Fibroblast of skin of right quadriceps (primary cell): ENCODE measurements at places on chromosomes 16 and 17.

GRCh38 chr16:31916056-31916488 is 42.5 kb downstream of the ZNF267 start:
- DNase-seq, result no peak

GRCh38 chr17:27348196-27348595 is 54.3 kb downstream of the WSB1 start:
- DNase-seq, result no peak

- no peak for DNase-seq
These were observed 31.3 kb downstream of the ZC3H18 start for GRCh38 chr16:88601313-88602036.

- peak; percentile 73 for DNase-seq
These were observed 722 bp upstream of the TIMP2 start for GRCh38 chr17:78925662-78926555.

DNA sequence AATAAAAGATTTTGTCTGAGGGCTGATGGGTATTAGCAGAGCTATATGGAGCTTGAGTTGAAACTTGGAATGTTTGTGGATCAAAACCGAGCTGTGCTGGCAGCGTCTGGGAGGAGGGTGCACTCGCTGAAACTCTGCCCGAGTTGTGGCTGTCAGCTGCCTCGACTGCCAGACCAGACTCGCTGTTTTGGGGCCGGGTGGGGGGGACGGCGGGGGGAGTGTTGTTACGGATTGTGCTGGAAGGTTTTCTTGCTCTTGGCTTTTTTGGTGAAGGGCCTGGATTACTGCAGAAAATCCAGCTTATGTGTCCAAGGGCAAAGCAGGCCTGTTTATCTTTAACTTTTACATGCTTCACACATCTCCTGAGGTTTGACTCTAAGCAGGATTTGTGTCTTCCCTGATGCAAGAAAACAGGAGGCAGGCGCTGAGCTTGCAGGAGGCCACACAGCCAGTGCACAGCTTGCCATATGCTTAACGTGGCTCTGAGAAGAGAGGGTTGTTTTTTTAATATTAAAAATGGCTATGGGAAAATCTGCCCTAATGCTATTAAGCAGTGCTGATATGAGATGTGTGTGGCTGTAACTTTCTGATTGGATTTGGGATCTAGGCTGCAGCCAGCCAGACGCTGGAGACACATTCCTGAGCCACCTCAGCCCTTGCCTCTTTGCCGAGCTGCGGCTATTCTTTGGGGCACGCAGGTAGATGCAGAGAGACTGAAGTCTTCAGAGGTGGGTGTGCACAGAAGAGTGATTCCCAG is 20.5 kb upstream of the RPTOR start:
- DNase-seq, result no peak

DNA sequence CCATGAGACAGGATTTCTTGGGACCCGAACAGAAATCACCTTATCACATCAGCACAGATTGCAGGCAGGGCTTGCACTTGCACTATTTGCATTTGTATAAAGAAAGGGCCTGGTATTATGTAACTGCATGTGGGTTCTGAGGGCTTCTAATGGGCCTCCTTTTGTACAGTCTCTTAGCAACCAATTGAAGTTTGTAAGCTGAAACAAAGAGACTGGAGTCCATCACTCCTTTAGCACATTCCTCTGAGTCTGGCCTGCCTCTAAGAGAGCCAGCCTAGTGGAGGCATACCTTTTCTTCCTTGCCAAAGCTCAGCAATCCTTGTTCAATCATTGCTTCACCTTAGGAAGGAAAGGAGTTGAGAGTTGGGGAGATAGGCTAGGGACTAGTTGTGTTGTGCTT is 387.1 kb downstream of the XYLT1 start:
- DNase-seq, result no peak

DNA sequence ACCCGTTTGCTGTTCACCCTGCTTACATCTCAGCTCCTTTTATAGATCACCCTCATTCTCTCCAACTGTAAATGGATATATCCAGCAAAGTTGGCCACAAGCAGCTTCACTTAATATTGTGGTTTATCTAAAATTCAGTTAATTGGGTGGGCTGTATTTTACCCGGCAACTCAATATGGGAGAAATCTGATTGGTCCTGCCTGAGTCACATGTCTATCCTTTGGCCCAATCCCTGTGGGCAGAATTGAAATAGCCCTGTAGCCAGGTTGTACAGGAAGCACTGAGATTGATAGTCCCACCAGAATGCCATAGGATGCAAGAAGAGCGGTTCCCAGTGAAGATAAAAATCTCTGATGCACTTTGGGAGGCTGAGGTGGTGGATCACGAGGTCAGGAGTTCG is 73.2 kb downstream of the AIPL1 start:
- DNase-seq, result no peak

- no peak for DNase-seq
These were observed 122.0 kb downstream of the CPPED1 start for GRCh38 chr16:12681653-12682052.

DNA sequence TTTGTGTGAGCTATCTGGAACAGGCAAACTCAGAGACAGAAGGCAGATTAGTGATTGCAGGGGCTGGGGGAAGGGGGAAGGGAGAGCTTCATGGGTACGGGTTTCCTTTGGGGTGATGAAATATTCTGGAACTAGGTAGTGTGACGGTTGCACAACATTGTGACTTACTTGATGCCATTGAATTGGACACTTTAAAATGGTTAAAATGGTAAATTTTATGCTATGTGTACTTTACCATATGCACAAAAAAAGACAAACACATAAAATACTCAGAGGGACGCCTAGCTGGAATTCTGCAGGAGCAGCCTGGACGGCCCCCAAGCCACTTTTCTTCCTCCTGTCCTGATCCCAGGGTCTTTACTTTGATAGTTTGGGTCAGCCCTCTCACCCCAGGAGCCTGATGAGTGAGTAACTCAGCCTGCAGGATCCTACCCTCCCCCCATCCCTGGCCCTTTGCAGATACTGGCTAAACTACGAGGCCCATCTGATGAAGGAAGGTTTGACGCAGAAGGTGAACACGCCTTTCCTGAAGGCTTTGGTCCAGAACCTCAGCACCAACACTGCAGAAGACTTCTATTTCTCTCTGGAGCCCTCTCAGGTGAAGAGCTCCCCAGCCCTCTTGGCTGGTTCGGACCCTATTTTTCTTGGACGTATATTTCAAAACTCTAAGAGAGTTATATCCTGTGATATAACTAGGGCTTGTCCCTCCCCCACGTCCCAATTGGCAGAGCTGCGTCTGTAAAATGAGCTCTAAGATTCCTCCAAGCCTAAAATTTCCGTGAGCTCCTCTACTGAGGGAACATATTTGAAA is 7.8 kb downstream of the ADGRG3 start:
- peak; percentile 11 for DNase-seq

DNA sequence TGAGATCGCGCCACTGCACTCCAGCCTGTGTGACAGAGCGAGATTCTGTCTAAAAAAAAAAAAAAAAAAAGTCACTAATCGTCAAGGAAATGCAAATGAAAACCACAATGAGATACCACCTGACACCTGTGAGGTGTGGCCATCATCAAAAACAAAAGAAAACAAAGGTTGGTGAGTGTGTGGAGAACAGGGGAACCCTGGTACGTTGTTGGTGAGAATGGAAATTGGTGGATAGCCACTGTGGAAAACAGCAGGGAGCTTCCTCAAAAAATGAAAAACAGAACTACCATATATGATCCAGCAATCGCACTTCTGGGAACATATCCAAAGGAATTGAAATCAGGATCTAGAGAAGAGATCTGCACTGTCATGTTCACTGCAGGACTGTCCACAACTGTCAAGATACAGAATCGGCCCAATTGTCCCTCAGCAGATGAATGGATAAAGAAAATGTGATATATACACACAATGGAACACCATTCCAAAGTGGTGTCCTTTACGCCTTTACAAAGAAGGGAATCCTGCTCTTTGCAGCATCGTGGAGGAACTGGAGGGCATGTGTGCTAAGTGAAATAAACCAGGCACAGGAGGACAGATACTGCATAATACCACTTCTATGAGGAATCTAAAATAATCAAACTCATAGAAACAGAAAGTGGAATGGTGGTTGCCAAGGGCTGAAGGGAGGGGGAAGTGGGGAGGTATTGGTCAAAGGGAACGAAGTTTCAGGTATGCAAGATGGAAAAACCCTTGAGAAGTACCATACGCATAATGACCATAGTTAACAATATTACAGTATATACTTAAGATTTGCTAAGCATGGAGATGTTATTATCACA is 63.5 kb upstream of the PLCG2 start:
- no peak for DNase-seq

- DNase-seq, result no peak
These were observed 3.7 kb downstream of the STARD3 start for GRCh38 chr17:39640591-39641031.

GRCh38 chr16:83799336-83799735 is 8.4 kb upstream of the HSBP1 start:
- DNase-seq, result no peak

- peak; percentile 97 for DNase-seq
These were observed 35.1 kb upstream of the CDRT4 start for GRCh38 chr17:15502369-15503112.

DNA sequence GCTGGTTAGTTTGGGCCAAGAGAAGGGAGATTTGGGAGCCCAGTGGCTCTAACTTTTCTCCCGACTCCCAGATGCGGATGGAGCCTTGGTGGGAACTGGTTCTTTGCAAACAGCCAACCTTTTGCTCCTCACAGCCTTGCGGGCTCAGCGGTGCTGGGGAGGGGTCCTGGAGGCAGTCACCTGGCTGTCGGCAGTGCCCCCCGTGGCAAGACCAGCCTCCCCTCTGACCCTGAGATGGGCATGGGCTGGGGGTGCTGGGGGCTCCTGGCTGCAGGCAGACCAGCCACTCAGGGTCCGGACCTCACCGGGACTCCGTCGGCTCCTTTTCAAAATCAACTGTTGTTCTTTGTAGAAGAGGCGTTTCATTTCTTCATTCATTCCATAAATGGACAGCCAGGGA is 21.7 kb upstream of the GSE1 start:
- no peak for DNase-seq

DNA sequence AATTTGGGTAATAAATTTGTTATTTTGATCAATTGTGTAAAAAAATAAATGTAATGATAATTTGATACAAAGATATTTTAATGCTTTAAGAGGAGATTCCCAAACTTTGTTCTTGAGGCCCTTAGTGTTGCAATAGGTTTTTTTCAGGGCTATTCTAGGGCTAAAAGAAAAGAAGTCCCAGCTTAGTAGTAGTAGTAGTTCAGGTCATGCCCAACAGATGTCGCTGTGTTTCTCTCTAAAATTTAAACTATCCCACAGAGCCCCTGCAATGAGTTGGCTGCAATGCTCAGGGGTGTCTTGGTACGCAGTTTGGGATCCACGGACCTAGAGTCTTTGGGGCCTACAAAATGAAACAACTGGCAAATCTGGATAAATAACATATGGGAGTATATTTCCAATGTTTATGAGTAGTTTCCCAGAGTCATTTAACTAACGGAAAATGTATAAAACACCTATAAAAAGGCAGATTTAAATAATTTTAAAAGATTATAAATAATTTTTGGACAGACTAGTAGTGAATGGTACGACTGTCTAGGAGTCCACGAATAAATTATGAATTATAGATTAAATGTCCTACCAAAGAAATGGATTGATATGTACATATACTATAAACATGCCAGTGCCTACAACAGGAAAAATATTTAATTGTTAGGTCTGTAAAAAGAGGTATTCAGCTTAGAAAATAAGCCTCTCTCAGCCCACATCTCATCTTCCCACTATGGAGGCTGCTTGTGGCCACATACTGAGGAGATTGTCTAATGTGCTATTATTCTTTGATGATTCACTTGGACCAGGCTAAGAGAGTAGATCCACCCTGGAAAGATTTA is 228.5 kb upstream of the PMFBP1 start:
- DNase-seq, result peak; percentile 66

DNA sequence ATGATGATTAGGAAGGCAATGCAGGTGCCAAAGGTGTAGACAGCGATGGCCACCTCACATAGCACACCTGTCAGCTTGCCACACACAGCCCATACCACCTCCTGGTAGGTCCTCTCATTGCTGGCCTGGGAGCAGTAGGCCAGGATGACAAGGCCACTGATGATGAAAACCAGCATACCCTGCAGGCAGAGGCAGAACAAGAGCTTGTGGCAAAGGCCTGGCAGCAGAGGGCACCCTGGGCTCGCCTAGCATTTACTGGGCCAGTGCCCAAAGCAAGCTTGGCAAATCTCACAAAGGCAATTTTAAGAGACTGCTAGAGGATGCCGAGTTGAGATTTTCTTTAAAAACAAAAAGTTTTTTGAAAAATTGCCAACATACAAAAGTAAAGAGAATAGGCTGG is 5.9 kb downstream of the SLC38A7 start:
- DNase-seq, result no peak

DNA sequence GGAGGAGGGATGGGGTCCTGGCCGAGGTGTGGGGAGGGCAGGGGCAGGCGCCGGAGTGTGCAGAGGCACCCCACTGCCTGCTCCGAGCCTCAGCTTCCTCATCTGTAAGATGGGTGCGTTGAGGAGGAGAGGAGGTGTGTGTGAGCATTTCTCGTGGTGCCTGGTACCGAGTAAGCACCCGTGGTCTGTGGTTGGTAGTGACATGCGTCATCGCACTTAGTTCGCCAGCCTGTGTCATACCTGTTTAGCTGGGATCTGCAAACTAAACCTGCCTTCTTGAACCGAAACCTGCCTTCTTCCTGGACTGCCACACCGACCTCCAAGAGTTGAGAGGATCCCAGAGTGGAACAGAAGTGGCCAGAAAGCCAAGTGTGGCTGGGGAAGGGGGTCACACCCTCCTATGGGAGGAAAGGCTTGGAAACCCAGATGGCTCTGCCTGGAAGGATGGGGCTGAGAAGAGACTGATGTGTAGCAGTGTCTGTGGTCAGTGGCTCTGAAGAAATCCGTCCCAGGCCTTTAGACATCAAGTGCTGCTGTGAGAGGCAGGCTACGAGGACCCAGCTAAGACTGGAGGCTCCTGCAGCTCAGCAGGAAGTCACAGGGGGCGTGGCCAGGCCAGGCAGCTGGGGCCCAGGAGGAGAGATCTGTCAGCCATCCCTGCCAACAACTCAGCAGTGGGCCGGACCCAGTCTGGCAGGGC is 162.6 kb upstream of the PLCG2 start:
- peak; percentile 43 for DNase-seq

DNA sequence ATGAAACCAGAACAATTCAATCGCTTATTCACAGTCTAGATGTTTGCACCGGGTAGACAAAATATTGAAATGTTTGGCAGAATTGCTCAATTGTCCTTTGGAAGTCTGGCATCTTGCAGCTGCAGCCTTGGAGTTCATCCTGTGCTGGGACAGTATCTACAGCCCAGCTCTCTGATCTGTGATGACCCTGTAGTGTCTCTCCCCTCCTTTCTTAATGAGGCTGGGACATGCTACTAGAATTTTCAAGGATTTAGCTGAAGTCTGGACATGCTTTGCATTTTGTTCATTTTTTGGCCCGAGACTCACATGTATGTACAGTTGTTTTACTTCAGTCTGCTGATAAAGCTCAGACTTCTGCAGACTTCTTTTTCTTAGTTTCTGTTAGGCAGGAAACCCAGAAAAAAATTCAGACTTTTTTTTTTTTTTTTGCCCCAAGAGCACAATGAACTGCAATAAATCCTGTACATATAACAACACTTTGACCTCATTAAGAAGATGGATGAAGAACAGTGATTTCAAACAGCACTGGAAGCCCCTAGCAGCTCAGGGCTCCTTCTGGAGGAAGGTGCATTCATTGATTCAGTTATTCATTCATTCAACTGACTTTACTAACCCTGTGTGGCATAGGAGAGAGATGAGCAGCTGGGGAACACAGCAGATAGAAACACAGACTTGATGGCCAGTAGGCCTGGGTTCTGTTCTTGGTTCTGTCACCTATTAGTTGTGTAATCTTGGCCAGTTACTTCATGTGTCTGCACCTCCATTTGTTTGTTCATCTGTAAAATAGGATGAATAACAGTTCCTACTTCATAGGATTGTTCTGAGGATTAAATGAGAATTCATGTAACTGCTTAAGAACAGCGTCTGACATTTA is 210.0 kb downstream of the MAP2K4 start:
- DNase-seq, result no peak
